ENCODE measurements at places on chromosomes 6 and 20.

GRCh38 chr20:34010405-34010931 is 16.8 kb downstream of the RALY start:
- DNase-seq, result no peak

GRCh38 chr6:69026715-69027114 is 391.6 kb downstream of the ADGRB3 start:
- DNase-seq, result peak; percentile 1

DNA sequence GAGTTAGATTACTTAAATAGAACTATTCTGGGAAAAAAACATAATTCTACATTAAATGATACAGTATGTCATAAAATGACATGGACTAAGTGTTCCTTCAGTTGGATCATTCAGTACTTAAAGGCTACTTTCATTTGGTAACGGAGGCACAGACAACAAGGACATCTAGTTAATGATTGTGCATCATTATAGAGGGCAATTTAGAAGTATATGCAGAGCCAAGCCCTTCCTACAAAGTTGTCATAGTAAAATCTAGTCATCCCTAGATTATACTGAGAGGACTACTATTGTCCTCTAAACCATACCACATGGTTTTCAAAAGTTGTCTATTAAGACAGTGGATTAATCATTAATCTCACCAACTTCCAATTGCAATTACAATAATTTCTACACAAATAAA is 53.9 kb upstream of the STXBP5 start:
- no peak for DNase-seq

GRCh38 chr20:19785173-19785982 is 27.3 kb downstream of the RIN2 start:
- peak; percentile 68 for DNase-seq

GRCh38 chr20:46691196-46691595 is 2.0 kb upstream of the TP53RK start:
- DNase-seq, result no peak

DNA sequence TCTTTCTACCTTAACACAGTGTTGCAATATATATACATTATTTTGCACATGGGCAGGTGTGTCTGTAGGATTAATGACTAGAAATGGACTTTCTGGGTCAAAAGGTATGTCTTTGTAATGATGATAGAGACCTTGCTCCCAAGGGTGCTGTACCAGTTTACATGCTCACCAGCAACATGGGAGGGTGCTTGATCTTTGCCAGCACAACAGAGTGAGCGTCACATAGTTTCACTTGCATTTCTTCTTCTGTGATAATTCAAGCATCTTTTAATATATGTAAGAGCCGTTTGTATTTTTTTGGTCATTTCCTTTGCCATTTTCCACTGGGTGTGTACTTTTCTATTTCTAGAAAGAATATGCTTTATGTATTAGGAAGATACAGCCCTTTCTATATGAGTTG is 23.6 kb upstream of the B4GALT5 start:
- no peak for DNase-seq

- no peak for DNase-seq
These were observed 79.6 kb downstream of the ANKRD60 start for GRCh38 chr20:58148891-58149290.

GRCh38 chr6:150485161-150485958 is 114.3 kb upstream of the PLEKHG1 start:
- DNase-seq, result no peak

- peak; percentile 40 for DNase-seq
These were observed 3.2 kb downstream of the USP45 start for GRCh38 chr6:99512033-99512432.

- DNase-seq, result peak; percentile 81
These were observed at the start of gene TGIF2 for GRCh38 chr20:36573103-36573797. Gene TGIF2 (plus strand): TSS chr20:36573597. CDS start chr20:36578775, 5,178 bp downstream.

DNA sequence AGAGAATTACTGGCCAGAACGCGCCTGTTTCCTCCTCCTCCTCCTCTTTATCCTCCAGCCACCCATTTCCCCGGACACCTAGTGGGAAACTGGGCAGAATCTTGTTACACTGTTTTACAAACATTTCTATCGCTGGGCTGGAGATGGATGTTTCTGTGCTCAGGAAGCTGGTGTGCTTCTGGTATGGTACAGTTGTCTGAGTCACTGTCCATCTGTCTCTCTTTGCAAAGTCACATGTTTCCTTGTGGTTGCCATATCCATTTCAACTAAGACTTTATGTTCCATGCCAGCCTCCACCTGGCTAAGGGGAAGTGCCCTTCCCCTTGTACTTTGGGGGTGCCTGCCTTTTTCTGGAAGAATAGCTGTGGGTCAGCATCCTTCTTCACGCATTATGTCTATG is 52.9 kb upstream of the SLC22A16 start:
- DNase-seq, result peak; percentile 85

DNA sequence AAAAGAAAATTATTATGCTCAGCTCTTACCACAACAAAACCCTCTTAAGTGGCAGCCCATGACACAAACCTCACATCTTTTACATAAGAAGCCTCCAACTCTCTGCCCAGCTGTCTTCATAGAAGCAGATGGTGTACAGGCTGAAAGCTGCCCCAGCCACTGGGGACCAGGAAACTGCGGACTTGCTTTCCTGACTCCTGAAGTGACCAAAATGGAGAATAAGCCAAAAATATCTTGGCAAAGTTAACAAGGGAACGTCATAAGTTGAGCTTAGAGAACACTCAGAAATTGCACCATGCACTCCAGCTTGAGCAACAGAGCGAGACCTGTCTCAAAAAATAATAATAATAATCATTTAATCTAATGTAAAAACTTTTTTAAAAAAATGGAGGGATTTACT is 160.3 kb upstream of the CDYL start:
- DNase-seq, result peak; percentile 57

- DNase-seq, result no peak
These were observed 47.5 kb downstream of the KIAA1755 start for GRCh38 chr20:38212806-38213606.

DNA sequence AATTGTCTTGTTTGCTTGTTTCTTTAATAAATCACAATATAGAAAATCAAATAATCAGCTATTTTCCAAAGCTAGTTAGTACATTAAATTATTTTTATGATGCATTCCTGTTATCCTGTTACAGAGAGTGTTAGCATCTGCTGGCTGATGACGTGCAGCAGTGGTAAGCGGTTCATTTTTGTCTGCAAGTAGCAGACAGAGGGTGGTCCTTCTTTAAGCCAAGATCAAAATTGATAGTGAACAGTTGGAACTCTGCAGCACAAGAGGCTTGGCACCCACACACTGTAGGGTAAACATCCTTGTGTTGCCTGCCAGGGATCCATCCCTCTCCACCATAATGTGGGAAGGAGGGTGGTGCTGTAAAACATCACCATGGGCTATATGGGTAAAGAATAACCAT is 158.3 kb downstream of the FRK start:
- no peak for DNase-seq

DNA sequence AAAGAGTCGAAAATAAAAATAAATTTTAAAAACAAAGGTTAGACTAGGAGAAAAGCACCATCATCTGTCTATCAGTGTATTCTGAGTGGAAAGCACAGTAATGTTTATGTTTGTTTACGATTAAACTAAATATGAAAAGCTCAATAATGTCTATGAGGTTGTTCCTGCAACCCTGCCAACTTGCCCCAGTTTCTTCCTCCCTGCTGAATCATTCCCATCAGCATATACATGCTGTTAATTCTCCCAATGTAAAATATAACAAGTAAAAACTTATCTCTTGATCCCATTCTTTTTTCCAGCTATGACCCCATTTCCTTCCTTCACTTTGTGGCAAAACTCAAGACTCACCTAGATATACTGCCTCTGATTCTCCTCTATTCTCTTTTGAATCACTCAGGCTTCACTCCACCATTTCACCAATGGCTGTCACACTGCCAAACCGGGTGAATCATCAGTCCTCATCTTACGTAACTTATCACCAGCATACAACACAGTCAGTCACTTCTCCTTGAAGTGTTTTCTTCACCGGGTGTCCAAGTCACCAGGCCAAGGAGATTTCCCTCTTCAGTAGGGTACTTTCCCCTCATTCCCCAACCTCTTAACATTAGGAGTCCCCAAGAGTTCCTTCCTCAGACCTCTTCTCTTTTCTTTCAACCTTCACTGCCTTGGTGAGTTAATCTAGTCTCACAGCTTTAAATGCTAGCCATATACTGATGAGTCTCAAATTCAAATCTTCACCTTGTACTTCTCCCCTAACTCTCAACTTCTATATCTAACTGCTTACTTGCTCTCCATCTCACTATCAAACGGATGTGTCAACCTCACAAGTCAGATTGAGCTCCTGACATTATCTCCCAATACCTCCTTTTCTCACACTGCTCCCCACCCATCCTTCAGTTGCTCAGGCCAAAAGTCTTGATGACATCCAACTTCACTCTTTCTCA is 6.2 kb downstream of the TMEM242 start:
- DNase-seq, result peak; percentile 92

DNA sequence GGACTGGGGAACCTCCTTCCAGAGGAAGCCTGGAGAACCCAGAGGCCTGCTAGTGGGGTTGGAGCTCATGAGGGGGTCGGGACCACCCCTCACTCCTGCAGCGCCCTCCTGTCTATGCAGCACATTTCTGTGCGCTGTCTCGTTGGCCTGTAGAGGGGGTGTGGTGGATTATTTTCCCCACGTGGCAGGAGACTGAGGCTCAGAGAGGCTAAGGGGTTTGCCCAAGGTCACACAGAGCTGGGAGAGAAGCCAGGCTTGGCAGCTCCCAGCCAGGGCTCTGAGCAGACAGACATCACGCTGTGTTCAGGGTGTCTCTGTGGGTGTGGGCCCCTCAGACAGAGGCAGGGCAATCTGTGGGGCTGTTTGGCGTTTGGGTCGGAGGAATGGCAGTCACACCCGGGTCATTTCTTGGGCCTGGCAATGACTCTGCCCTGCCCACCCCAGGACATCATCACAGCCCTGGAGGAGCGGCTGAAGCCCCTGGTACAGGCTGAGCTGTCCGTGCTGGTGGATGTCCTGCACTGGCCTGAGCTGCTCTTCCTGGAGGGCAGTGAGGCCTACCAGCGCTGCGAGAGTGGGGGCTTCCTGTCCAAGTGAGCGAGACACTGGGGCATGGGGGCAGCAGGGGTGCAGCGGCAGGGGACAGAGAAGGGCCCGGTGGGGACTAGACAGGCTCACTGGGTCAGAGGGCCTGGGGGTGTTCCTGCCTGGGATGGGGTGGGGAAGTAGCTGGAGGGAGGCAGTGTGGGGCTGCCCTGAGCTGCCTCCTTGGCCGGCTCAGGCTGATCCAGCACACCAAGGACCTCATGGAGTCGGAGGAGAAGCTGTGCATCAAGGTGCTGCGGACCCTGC is 27.7 kb downstream of the UQCC2 start:
- DNase-seq, result no peak

DNA sequence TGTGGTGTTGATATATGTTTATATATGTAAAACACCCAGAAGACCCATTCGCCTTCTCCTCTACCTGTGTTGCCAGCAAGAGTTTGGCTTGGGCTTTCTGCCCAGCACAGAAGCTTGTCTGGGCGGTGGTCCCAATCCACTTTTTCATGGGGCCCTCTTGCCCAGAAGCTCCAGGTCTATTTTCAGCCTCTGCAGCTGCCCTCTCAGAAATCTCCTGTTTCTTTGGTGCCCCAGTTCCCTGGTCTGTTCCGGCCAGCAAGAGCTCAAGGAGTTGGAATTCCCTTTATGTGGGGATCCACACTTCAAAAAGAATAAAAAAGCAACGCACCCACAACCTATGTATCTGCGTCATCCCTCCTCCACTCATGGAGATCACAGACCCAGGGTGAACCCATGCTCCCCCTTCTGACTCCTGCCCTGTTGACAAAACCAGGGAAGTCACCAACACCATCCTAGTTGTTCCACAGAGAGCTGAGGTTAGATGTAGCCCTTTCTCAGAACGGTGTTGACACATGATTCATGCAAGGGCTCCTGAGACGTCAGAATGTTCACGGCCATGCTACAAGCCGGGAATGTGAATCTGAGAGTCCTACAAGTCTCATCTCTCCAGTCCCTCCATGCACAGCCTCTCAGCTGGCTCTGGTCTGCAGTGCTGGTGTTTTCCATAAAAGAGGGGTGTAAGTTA is 156.8 kb upstream of the RIN2 start:
- DNase-seq, result no peak

GRCh38 chr6:11744753-11745152 is 33.9 kb downstream of the ADTRP start:
- DNase-seq, result peak; percentile 71

- no peak for DNase-seq
These were observed 283.5 kb downstream of the KHDC1L start for GRCh38 chr6:72941751-72942150.

DNA sequence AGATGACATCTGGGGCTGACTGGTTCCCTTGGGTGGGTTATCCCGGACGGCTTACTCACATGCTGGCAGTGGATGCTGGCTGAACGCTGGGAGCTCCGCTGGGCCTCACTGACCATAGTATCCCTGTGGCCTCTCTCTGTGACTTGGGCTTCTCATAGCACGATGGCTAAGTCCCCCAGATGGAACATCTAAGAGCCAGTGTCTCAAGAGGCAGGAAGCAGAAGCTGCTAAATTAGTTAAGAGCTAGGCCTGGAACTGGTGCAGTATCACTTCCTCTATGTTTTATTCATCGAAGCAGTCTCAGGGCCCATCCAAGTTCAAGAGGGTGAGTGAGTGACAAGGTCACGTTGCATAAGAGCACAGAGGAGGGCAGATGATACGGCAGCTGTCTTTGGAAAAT is 116.5 kb upstream of the LAMP5 start:
- DNase-seq, result no peak

- DNase-seq, result peak; percentile 45
These were observed 26.1 kb upstream of the KCNB1 start for GRCh38 chr20:49508435-49509199.

- DNase-seq, result no peak
These were observed 23.0 kb upstream of the LY86 start for GRCh38 chr6:6565488-6565887.

- DNase-seq, result no peak
These were observed 15.4 kb downstream of the RPS6KA2 start for GRCh38 chr6:166611631-166612030.

GRCh38 chr6:140546640-140547039 is 1172.2 kb upstream of the CITED2 start:
- peak; percentile 58 for DNase-seq

GRCh38 chr6:13445005-13445743 is 42.2 kb downstream of the GFOD1 start:
- peak; percentile 64 for DNase-seq

DNA sequence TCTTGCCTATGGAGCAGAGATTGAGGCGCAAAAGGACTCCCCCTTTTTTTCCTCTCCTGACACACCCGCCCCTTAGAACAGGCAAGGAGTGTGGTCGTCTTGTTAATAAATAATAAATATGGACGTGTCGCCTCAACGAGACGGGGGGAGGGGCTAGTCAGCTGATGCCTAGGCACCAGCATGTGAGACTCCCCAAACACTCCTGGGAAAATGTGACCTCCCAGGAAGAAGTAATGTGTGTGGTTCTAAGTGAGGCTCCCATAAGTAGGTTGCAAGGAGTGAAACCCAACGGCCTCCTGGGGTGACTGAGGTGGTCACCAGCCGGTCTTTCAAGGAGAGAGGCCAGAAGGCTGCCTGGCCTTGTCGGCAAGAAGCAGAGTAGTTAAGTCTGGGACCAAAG is 1.1 kb upstream of the FAXC start:
- no peak for DNase-seq

GRCh38 chr6:131215219-131215618 is 80.0 kb downstream of the AKAP7 start:
- DNase-seq, result no peak
